Tibial nerve (tissue), 4 donors: ENCODE measurements at places on chromosomes 3 and 15.

GRCh38 chr3:4097801-4098200 is 205.4 kb upstream of the SETMAR start:
- no peak for DNase-seq

DNA sequence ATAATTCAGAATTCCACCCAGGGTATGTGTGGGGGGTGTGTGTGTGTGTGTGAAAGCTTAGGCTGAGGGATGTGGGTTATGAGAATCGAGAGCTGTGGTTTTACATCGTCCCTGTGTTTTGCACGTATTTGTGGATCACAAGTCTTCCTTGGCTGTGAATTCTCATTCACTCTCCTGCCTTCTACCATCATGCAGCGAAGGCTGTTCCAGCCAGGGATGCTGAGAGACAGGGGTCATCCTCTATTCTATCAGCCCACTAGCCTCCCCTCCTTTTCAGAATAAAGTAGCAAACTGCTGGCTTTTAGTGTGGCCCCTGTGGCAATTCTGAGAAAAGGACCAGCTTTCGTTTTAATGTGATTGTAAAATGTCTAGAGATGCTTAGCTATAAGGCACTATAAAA is 460.6 kb upstream of the NR2F2 start:
- no peak for DNase-seq

DNA sequence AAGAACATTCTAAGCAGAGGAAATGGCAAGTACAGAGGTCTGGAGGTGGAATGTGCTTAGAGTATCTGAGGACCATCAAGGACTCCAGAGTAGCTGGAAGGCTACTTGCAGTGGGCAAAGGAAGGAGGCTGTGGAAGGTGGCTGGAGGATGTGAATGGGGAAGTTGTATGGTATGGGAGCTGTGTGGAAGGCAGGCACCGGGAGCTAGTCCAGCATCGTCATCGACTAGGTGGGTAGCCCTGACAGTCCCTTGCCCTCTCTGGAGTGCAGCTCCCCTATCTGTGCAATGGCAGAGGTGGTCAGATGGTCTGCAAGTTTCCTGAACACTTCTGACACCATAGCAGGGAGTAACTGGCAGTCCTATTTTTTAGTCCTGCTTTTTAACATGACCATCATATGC is 19.3 kb downstream of the CCDC13 start:
- DNase-seq, result no peak

DNA sequence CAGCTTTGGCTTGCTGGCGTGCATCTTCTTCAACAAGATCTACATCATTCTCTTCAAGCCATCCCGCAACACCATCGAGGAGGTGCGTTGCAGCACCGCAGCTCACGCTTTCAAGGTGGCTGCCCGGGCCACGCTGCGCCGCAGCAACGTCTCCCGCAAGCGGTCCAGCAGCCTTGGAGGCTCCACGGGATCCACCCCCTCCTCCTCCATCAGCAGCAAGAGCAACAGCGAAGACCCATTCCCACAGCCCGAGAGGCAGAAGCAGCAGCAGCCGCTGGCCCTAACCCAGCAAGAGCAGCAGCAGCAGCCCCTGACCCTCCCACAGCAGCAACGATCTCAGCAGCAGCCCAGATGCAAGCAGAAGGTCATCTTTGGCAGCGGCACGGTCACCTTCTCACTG is 40.6 kb upstream of the CSTA start:
- DNase-seq, result no peak

GRCh38 chr3:160400030-160400701 is 716 bp downstream of the SMC4 start:
- no peak for DNase-seq

DNA sequence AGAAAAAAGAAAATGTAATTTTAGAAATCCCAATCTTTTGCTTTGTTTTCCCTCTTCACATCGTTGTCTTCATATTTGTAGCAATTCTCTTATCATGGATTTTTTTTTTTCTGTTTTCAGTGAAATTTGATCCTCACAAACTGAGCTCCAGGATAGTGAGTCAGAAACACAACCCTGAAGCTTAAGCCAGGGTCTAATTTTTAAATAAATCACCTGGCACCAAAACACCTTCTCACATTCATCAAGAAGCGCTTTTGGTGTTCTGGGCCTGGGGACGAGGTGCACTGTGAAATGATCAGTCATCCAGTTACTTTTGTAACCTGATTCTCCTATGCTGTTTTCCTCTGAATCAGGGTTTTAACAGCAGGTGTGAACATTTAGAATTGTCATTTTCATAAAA is 87.7 kb downstream of the REC114 start:
- no peak for DNase-seq

GRCh38 chr15:59260090-59260489 is 53.4 kb downstream of the LDHAL6B start:
- no peak for DNase-seq

- DNase-seq, result no peak
Measured at GRCh38 chr15:34358367-34358766, 8.6 kb downstream of the LPCAT4 start.
